ENCODE measurements at places on chromosomes 16 and 17.

- no peak for DNase-seq
Observed at GRCh38 chr16:50151322-50151721, 1.8 kb upstream of the TENT4B start.

DNA sequence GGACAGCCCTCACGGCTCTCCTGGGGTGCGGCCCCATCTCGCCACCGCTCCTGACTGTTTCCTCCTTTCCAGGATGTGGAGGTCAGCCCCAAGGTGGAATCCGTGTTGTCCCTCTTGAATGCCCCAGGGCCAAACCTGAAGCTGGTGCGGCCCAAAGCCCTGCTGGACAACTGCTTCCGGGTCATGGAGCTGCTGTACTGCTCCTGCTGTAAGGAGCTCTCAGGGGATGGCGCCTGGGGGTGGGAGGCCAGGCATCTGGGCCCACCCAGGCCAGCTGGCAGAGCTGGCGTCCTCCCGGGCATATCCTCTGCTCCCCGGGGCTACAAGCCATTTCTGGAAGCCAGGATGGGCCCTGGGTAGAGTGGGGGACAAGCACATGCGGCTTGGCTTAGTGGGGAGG, 13.2 kb downstream of the IL34 start:
- peak; percentile 49 for DNase-seq

DNA sequence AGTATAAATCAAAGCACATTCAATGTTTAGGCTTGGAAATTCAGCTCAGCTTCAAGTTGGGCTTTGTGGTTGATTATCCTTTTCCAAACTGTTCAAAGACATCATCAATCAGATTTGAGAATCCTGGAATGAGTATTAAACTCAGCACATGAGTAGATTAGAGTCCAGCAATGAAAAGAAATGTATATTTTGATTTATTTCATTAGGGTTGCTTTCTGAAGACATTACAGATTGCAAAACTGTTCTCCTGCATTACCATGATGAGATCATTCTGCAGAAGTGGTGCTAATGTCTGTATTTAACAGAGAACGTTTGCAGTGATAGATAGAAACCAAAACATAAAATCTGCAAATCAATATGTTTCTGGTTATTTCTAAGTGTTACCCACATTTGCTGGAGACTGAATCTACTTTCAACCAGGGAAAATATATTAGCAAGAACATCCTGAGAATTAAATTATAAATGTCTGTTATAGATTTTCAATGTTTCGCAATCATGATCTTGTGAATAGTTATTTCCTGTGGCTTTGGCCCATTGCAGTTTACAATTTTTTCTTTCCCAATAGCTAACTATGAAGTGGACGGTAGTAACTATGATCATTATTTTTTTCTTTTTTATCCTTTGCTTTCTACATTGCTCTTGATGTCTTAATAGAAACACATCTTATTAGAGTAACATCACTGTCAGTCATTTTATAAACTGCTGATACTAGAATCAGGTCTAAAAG, 1125.7 kb upstream of the GOT2 start:
- DNase-seq: no peak

DNA sequence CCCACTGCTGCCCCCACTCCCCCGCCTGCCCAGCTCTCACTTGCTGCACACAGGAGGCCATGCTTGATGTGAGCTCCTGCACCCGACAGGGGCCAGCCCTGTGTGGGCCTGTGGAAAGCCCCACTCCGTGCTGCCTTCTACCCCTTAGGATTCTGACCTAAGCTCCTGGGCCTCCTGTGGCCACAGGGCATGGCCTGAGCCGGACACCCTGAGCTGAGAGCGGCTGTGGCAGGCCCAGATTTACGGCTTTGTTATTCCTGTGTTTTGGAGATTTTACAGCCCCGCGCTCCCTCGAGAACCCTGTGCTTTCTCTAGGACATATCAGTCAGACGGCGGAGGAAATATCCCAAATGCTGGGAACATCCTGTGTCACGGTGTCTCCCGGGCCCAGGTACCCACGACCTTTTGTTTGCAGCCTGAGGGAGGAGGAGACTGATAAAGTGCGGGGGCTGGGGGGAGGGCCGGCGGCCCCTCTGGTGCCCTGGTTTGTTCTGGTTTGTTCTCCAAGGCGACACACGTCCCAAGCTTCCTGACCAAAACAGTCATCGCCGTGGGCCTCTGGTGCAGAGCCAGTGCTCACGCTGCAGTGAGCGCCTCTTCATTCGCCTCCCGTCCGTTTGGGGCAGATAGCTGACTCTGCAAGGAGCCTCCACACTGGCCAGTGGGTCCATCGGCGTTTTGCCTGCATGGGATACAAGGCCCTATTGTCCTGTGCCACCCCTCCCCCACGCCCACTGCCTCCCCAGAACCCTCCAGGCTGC, 363.4 kb downstream of the C16orf95 start:
- DNase-seq: no peak

DNA sequence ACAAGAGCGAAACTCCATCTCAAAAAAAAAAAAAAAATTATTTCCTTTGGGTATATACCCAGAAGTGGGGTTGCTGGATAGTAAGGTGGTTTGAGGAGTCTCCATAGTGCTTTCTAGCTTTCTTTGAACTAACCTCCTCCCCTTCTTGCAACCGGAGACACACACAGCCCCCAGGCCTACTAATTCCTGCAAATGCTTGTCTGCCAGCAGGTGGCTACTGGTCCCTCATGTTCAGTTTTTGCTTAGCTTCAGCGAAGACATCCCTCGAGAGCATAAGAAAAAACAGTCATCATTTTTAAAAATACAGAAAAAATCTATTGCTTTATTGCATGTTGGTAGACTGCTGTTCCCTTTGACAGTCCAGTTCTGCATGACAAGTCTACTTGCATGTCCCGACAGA, 439.0 kb downstream of the UTP18 start:
- no peak for DNase-seq

DNA sequence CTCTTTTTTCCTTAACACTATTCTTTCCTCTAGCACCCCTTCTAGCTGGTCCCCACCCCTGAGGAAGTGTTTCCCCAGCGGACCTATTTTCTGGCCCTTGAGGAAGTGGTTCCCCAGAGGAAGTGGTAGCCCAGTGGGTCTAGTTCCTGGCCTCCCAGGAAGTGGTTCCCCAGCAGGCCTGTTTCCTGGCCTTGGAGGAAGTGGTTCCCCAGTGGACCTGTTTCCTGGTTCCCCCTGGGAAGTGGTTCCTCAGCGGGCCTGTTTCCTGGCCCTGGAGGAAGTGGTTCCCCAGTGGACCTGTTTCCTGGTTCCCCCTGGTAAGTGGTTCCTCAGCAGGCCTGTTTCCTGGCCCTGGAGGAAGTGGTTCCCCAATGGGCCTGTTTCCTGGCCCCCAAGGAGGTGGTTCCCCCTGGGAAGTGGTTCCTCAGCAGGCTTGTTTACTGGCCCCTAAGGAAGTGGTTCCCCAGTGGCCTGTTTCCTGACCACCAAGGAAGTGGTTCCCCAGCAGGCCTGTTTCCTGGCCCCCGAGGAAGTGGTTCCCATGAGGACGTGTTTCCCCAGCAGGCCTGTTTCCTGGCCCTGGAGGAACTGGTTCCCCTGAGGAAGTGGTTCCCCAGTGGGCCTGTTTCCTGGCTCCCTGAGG, 58.3 kb downstream of the NTN1 start:
- DNase-seq: no peak

DNA sequence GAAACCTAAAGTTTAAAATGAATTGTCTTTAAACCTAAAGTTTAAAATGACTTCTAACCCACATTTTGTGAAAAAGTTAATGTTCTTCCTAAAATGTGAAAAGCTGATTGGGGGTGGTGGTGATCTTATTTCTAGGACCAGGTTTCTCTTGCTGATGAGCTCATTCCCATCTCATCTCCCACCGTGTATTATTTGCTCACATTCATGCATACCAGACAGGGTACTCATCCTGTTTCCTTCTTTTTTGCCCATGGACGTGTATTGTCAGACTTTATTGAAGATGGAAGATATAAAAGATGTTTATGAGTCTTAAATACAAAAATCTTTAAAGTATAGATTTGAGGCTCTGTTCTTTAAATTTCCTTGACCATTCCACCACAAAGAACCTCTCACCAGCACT, 70.1 kb upstream of the MPHOSPH6 start:
- DNase-seq: no peak

DNA sequence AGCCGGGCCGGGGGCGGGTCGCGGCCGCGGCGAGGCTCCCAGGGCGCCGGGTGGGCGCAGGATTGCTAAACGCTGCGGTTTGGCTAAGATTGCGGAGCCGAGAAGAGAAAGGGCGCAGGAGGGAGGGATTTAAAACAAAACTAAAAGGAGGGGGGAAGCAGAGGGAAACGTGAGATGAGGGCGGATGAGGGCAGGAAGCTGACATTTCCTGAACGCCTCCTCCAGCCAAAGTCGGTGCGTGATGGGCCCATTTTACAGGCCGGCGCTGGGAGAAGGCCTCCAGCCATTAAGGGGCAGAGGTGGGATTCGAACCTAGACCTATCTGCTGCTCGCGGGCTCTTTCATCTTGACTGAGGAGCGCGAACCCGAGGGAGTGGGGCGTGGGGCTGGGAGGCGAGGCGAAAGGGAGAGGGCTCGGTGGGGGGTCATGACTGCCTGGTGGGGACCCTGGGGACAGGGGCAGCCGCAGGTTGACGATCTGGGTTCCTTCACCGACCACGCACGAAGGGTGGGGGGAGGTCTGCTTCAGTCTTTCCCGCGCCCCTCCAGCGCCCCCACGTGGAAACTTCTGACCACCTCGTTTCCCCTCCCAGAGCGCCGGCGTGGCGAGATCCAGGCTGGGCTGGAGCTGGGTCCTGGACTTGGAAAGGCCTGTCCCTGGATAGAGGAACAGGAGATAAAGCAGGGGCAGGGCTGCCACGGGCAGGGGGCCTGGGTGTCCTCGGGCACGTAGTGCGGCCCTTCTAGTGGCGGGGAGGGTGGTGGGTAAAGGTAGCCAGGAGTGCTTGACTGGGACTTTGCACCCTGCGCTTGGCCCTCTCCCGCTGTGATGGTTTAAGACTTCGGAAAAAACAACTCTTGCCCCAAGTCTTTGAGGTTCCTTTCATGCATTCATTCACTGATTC, 3.8 kb upstream of the TAC4 start:
- DNase-seq: peak; percentile 89

DNA sequence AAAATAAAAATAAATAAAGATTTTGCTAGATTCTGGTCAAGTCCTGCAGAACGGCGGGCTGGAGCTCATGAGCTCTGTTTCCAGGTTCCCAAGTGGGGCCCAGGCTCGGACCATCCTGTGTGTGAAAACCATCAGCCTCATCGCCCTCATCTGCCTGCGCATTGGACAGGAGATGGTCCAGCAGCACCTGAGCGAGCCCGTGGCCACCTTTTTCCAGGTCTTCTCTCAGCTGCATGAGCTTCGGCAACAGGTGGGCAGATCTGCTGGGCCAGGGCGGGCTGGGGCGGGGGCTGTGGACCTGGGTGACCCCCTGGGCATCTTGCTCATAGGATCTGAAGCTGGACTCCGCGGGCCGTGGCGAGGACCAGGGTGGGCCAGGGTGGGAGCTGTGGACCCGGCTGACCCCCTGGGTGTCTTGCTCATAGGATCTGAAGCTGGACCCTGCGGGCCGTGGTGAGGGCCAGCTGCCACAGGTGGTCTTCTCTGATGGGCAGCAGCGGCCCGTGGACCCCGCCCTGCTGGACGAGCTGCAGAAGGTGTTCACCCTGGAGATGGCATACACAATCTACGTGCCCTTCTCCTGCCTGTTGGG, 7.8 kb downstream of the WDR81 start:
- no peak for DNase-seq

GRCh38 chr17:78717431-78717980, 64.6 kb downstream of the CYTH1 start:
- DNase-seq: no peak

GRCh38 chr17:42642336-42642735, 16.7 kb upstream of the TUBG2 start:
- no peak for DNase-seq

DNA sequence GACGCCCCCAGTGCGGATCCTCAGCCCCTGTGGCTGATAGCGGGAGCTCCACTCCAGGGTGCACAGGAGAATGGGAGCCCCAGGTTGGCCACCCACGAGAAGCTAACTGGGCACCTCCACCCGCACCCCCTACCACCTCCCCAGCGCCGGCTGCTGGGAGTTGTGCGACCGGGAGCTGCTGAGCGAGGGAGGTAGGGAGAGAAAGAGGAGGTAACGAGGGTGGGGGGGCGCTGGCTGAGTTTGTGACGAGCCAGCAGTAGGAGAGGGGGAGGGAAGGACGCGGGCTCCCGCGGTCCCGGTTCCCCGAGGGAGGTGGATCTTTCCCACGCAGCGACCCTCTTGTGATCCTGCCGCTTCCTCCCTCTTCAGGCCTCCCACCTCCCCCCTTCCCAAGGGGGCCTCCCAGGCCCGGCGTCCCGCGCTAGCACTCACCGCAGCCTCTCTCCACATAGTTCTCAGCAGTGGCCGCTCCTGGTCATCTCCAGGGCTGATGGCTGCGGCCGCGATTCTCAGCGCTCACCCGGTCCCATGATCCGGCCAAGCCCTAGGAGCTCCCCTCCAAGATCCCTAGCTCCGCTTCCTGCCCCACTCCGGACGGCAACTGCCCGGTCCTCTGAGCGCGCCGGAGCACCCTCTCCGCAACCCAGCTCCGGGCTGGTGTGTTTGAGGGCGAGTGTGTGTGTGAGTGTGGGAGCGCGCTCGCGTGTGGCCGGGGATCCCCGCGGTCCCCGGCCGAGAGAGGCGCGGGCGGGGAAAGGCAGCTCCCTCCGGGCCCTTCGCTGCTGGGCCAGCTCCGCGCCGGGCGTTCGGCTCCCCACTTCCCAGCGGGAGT, at the start of gene GRIN2A:
GRIN2A (minus strand) TSS at position 207 of the 832 bp plus-strand sequence. CDS start 2,017 bp downstream, outside the sequence.
- no peak for DNase-seq

- no peak for DNase-seq
Observed at GRCh38 chr17:79043931-79044320, 20.0 kb downstream of the C1QTNF1 start.

- DNase-seq: no peak
Observed at GRCh38 chr17:193841-194806, 12.7 kb upstream of the DOC2B start.
